ENCODE measurements at places on chromosomes 3 and 15.

DNA sequence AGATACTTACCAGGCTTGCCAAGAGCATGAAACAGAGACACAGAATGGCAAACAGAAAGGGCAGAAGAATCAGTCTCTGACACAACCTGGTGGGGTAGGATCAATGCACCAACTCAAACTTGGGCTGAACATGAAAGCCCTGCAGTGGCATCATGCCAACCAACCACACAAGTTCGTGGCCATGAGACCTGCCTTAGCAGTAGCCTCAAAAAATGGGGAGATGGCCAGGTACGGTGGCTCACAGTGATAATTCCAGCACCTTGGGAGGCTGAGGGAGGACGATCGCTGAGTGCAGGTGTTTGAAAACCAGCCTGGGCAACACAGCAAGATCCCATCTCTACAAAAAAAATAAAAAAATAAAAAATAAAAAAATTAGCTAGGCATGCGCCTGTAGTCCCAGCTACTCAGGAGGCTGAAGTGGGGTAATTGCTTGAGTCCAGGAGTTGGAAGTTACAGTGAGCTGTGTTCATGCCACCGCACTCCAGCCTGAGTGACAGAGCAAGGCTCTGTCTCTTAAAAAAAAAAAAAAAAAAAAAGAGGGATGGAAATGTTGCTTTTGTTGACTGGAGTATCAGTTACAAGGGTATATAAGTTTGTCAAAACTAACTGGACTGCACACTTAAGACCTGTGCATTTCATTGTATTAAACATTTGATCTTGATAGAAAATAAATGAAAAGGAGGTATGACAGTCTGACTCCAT lies 93.4 kb downstream of the XXYLT1 start:
- no peak for DNase-seq

DNA sequence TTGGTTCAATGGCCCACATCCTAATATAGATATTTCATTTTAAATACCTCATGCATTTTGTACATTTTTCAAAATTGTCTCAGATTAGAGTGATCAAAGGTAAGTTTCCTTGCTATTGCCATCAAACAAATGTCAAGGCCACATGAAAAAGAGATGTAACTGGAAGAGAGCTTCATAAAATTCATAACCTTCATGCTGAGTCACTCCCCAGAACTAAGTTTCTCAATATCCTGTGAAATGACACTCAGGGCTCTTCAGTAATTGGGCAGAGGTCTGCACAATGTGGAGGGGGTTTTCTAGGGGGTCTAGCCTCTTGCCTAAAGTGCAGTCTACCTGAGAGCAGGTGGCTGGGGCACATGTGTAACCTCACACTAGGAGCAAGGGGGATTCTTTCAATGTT lies 152.2 kb upstream of the SLC2A2 start:
- no peak for DNase-seq

- DNase-seq: no peak
Observed at GRCh38 chr3:162932503-162932902, 1435.9 kb downstream of the OTOL1 start.

- DNase-seq: no peak
Observed at GRCh38 chr3:185744997-185745843, 79.6 kb downstream of the IGF2BP2 start.

- DNase-seq: no peak
Observed at GRCh38 chr3:193783166-193783896, 190.3 kb downstream of the OPA1 start.

DNA sequence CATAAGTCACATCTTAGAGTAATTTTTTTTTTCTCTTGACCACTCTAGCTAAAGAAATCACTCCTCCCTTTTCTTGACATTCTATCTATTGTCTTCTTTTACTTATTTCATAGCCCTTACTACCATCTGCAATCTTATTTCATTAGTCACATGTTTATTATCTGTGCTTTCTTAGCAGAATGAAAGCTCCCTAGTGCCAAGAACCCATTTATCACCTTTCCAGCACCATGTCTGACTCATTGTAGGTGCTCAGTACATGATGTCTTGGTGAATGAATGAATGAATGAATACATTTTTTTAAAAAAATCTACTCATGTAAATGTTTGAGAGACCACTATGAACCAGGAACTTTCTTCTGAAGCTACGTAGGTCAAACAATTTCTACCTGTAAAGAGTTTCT lies 157.2 kb downstream of the CADPS start:
- DNase-seq: no peak

- no peak for DNase-seq
Observed at GRCh38 chr15:90030376-90030775, 29.3 kb downstream of the ZNF710 start.

GRCh38 chr3:160616716-160617115 lies 51.3 kb upstream of the KPNA4 start:
- DNase-seq: no peak

DNA sequence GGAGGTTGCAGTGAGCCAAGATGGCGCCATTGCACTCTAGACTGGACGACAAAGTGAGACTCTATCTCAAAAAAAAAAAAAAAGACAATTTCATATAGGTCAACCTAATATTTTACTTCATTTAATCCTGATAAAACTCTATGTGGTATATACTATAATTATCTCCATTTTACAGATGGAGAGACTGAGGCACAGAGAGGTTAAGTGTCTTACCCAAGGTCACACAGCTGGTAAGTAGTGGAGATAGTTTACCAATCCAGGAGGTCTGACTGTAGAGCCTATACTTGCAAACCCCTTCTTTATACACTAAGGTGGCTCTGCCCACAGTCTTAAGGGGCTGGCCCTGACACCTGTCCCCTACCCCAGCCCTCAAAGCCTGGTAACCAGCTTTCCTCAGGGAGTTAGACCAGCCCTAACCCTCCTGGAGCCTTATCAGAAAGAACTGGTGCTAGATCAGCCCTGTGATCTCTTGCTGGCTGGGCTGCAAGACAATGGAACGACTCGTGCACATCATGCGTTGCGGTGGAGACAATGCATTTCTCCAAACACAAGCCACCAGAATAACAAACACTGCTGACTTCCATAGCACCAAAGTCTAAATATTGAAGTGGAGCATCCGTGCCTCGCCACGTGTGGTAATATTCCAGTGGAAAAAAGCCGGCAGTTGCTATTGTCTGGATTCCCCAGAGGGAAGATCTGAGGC lies 60.0 kb upstream of the SMAD3 start:
- no peak for DNase-seq

DNA sequence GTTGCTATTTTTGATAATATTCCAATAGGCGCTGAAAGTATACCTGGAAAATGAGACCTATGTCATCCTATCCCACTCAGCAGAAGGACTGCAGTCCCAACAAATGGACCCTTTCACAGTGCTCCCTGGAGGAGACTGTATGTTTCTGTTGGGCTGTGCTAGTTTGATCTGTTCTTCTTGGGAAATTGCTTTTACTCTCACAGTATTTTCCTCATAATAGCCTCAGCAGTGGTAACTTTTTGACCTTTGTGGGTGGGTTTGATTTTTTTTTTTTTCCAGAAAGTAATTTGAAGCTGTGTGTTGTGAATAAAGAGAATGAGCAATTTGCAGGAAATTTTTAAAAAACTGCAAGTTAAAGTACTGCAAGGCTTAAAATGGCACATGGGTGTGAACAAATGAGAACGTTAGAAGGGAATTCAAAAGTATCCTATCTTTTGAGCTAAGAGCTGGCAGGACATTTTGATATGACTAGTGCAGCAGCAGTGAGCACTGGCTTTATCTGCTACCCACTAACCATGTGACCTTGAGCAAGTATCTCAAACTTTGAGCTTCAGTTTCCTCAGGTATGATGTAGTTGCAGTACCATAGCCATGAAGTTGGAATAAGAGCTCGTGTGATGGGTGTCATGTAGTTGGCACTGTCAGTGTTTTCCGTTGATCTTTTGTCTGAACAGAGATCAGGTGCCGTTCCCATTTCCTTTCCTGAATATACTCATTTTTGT lies 118.4 kb downstream of the ATG7 start:
- DNase-seq: no peak

GRCh38 chr15:41417418-41418195 lies 712 bp downstream of the RTF1 start:
- no peak for DNase-seq

DNA sequence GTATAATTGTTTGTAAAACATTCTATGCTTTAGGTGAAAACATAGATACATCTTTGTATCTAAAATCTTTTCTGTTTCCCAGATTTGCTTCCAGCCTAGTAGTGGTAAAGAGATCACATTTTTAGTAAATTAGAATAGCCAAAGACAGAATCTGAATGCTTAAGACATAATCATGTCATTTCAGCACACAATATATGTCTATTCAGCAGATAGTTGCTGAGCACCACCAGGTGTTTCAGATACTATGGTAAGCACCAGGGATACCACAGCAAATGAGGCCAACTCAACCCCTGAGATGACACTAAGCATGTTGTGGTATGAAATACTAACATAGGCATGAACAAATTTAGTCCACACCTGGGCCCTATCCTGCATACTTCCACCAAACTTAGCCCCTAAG lies 195.2 kb upstream of the SOX14 start:
- no peak for DNase-seq

GRCh38 chr3:54240-54639 lies 142.3 kb upstream of the CHL1 start:
- DNase-seq: no peak

DNA sequence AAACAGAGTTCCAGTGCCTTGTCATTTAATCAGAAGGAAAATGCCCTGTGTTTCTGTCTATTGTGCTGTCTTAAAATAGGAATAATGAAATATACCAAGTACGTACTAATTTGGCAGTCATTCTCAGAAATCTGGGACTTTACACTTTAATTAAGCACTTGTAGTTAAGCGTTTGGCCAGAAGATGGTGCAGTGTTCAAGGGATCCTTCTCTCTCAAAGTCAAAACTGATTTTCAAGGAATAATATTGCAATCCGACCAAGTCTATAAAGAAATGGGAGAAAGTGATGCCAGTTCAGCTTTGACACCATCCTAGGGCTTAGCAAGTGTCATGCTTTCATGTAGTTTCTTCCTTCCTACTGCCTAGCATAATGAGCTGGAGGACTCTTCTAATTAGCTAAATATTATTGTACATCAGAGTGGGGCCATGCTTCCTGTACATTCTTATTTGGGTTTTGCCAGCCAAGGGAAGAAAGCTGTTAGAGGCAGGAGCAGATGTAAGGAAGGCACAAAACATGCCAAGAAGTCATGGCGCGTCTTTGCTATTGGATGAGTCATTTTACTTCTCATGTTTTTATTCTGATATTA lies 64.8 kb downstream of the SAMMSON start:
- no peak for DNase-seq

GRCh38 chr3:187989575-187990153 lies 164.3 kb upstream of the LPP start:
- DNase-seq: no peak

- DNase-seq: no peak
Observed at GRCh38 chr15:63292771-63293170, 15.4 kb downstream of the APH1B start.

DNA sequence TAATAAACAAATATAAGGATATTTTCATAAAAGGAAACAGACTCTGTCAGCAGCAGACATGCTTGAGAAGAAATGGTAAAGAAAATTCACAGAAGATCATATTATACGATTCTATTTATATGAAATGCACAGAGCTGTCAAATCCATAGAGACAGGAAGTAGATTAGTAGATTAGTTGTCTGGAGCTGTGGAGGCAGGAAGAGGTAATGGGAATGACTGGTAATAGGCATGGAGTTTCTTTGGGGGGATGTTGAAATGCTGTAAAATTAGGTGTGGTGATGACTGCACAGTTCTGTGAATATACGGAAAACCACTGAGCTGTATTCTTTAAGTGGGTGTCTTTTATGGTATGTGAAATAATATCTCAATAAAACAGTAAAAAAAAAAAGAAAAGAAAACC lies 35.3 kb downstream of the CEP152 start:
- no peak for DNase-seq

- DNase-seq: no peak
Observed at GRCh38 chr15:93001881-93002280, 87.1 kb downstream of the RGMA start.

GRCh38 chr3:147807776-147808175 lies 398.6 kb downstream of the ZIC1 start:
- DNase-seq: no peak

GRCh38 chr3:173761161-173761560 lies 363.6 kb downstream of the NLGN1 start:
- no peak for DNase-seq

- DNase-seq: no peak
Observed at GRCh38 chr3:80771085-80771484, 990.4 kb downstream of the GBE1 start.

DNA sequence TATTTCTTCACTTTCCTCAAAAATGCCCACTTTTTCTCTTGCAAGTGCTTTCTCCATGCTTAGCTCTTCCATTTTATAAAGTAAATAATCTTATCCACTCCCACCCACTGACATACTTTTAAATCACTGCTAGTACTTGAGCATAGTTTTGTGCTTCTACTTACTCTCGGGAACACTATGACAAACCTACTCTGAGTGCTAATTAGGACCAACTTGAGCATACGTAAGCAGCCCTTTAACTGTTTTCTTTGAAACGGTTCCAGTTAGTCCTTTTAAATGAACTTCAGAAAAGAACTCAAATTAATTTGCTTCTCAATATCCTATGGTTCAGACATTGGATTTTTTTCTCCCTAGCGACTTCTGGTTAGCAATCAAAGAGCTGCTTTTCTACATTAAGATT lies 280.0 kb upstream of the SOX2 start:
- no peak for DNase-seq

- DNase-seq: no peak
Observed at GRCh38 chr15:63460210-63461155, 43.9 kb upstream of the USP3 start.

GRCh38 chr3:121969631-121970030 lies 52.4 kb downstream of the ILDR1 start:
- DNase-seq: no peak

DNA sequence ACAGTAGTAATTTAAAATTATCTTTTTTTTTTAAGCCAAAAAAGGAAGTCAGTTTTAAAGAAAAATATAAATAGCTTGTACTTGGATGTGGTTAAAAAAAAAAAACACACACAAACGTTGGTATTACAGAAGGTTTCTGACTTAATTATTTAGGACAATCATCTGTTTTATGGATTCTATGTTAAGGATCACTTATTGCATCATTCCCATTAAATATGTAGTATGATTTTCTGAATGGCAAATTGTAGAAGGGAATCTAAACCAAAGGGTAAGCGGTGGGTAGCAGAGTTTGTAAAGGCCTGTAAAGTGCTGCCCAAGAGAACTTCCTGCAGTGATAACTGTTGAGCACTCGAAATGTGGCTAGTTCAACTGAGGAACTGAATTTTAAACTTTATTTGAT lies 8.0 kb downstream of the SENP2 start:
- DNase-seq: no peak

DNA sequence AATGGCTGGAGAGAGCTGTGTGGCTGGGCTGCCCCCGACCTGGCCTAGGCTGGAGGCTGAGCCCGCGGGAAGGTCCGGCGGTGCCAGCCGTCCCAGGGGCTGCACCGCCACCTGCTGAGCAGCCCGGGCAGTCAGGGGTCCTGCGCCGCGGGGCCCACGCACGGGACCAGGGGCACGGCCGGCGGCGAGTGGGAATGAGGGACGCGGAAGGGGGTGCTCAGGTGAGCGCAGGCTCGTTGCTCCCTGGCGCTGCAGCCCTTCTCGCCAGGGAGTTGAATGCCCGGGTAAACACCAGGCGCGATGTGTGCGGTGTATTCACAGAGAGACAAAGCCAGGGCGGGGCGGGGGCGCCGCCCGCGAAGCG lies 666 bp upstream of the SEMA3F start:
- DNase-seq: no peak
